ENCODE measurements at places on chromosomes 13 and 19. TPM values are rescaled to one million over a fixed set of nuclear protein-coding genes. Genes with fewer than 3 reads are reported as not detected.

GRCh38 chr13:102680842-102681740 is 13.8 kb downstream of the METTL21C start:
- no peak for DNase-seq

GRCh38 chr19:51983361-51983760 is 3.3 kb downstream of the ZNF350 start:
- DNase-seq = no peak

DNA sequence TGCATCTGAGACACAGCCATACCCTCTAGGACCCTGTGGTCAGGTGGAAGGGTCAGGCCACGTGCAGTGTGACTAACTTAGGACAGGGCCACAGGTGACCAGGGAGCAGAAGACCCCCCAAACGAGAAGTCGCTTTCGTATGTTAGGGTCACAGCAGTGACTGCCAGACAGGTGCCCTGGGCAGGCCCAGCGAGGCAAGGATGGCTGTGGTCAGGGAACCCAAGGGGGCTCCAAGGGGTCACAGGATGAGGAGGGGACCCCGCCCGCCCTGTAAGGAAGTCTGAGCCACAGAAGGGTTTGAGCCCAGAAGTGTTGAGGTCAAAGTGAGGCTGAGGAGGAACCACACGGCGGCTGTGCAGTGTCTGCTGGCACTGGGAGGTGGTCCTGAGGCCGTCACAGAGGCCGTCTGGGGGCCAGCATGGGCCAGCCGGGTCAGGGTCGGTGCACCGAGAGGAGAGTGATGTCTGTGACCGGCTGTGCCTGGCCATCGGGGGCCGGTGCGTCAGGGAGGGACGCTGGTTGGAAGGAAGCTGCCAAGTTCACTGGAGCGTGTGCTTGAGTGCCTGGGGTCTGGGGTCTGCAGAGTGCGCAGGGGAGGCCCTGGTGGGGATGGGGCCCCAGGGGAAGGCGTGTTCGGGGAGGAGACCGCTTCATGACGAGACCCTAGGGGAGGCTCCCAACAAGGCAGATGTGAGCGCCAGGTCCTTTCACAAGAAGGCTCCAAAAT is 24.8 kb upstream of the TMEM255B start:
- DNase-seq = no peak

DNA sequence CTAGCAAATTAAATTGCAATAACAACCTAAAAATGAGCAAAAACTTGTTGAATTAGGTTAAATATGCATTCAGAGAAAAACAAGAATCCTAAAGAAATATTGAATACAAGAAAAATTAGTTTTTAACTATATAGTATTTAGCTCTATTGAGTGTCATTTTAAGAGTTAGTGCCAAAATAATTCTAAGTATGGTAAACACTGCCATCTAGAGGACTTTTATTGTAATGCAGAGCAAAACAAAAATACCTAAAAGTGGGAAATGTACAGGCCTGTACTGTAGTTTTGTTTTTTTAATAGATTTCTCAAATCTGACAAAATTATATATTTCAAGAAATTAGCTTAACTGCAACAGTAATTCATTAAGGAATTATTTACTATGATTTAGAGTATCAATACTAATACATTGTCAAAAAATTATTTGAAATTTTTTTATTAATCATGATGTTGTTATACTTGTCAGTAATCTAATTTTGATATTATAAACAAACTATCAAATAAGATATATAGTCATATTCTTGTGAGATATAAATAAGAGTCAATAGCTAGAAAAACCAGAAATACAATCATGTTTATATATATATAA is 8.2 kb upstream of the PCDH9 start:
- no peak for DNase-seq

The ZNF416 gene
- 4.8 TPM for total RNA-seq

The RFPL4AL1 gene
- total RNA-seq = not detected

The FREM2 gene
- total RNA-seq = 0.64 TPM

Measured in left ventricle myocardium superior (tissue), 1 donor.